ENCODE measurements at places on chromosomes 3 and 15.

DNA sequence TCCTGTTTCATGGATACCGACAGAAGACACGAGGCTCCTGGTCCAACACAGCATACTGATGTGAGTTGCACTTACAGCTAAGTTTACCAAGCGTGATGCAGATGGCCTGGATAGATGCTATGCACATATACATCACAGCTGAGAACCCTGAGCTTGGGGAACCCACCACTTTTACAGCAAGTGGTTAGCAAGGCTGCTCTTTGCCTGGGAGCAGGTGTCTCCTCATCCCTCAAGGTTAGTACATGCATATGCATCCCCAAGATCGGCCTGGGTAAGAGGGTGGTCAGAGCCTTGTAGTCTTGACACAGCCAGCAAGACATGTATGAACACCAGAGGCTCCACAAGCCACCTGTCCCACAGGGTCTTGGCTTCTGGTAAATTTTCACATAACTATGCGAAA, 28.3 kb downstream of the LRRC2 start:
- DNase-seq, result no peak
- no peak overlapping the region for H3K27ac ChIP-seq
- no peaks in the 10 kb centered on the region for H3K36me3 ChIP-seq
- no peaks in the 10 kb centered on the region for H3K27me3 ChIP-seq
- no peaks in the 10 kb centered on the region for H3K4me1 ChIP-seq

DNA sequence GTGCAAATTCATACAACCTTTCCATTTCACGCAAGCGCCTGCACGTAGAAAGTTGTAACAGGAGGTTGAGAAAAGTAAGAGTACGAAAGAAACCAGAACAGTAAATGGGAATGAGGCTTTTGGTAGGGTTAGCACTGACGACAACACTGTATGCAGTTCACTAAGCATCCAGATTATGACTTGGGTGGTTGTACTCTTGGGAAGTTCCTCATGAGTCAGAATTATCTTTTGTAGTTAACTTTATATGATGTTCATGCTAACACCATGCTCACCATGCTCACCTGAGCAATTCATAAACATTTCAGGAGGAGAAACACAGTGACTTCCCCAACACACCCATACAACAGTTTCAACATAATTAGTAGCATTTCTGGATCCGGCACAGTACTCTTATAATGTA, 3.0 kb upstream of the LPP start:
- DNase-seq, result no peak
- peaks cover 14% of the 10 kb centered on the region for H3K4me1 ChIP-seq
- no peak overlapping the region for H3K4me3 ChIP-seq
- no peaks in the 10 kb centered on the region for H3K36me3 ChIP-seq

GRCh38 chr15:94083467-94084052, 147.8 kb upstream of the MCTP2 start:
- H3K4me1 ChIP-seq, result no peaks in the 10 kb centered on the region
- H3K27ac ChIP-seq, result no peak overlapping the region
- no peaks in the 10 kb centered on the region for H3K36me3 ChIP-seq

GRCh38 chr3:60609446-60609845, 641.8 kb downstream of the FHIT start:
- peak; percentile 60 for DNase-seq
- H3K36me3 ChIP-seq, result no peaks in the 10 kb centered on the region
- H3K4me1 ChIP-seq, result no peaks in the 10 kb centered on the region
- no peak overlapping the region for H3K27ac ChIP-seq
- H3K4me3 ChIP-seq, result no peak overlapping the region

DNA sequence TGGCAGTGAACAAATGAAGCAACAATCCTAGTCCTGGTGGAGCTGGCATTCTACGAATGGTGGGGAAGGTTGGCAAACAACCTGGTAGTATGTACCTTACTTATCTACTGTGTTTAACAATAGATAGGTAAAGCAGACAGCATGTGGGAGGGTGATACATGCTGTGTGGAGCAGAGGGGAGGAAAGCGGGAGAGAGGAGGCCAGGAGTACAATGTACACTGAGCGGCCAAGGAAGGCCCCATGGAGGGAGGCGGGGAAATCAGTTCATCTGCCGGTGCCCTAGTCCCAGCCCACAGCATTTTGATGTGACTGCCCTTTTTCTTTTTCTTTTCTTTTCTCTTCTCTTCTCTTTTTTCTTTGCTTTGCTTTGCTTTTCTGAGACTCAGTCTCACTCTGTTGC, 5.3 kb upstream of the RHCG start:
- H3K4me1 ChIP-seq, result no peaks in the 10 kb centered on the region
- no peak overlapping the region for H3K27ac ChIP-seq
- peaks cover 3% of the 10 kb centered on the region for H3K27me3 ChIP-seq
- no peak for DNase-seq
- H3K4me3 ChIP-seq, result no peak overlapping the region

DNA sequence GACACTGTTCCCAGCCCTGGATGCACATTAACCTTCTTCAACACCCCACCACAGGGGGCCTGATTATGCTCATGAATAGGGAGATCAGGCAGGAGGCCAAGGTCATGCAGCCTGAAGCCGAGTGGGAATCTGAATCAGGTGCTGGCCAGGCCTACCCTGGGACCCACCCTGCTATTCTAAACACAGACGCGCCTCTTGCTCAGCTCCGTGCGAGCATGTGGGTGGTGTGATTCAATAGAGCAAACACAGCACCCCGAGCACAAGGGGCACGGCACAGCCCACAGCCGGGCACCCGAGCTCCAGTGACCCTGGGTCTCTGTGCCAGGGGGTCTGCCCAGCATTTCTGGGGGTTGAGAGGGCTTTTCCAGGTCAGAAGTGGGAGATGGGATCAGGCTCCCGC, 24.6 kb upstream of the GRIP2 start:
- H3K27me3 ChIP-seq, result no peaks in the 10 kb centered on the region
- H3K4me3 ChIP-seq, result no peak overlapping the region
- no peak for DNase-seq
- no peak overlapping the region for H3K27ac ChIP-seq

Measured in trophoblast cell (in vitro differentiated cells and primary cell).